CD4-positive, alpha-beta T cell treated with Interferon alpha-2 for 1 hour (primary cell): ENCODE measurements at places on chromosomes 1 and 21.

- DNase-seq, result no peak
Measured at GRCh38 chr1:147083919-147084272, 88.4 kb downstream of the PRKAB2 start.

DNA sequence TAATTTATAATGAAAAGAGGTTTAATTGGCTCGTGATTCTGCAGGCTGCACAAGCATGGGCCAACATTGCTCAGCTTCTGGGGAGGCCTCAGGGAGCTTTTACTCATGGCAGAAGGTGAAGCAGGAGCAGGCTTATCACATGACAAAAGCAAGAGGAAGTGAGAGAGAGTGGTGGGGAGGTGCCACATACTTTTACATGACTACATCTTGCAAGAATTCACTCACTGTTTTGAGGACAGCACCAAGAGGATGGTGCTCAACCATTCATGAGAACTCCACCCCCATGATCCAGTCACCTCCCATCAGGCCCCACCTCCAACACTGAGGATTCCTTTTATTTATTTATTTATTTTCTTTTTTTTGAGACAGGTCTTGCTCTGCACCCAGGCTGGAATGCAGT is 5.5 kb upstream of the PLEKHM2 start:
- DNase-seq, result peak; percentile 6

- DNase-seq, result no peak
Measured at GRCh38 chr1:207862241-207862787, 48.6 kb downstream of the CD34 start.

DNA sequence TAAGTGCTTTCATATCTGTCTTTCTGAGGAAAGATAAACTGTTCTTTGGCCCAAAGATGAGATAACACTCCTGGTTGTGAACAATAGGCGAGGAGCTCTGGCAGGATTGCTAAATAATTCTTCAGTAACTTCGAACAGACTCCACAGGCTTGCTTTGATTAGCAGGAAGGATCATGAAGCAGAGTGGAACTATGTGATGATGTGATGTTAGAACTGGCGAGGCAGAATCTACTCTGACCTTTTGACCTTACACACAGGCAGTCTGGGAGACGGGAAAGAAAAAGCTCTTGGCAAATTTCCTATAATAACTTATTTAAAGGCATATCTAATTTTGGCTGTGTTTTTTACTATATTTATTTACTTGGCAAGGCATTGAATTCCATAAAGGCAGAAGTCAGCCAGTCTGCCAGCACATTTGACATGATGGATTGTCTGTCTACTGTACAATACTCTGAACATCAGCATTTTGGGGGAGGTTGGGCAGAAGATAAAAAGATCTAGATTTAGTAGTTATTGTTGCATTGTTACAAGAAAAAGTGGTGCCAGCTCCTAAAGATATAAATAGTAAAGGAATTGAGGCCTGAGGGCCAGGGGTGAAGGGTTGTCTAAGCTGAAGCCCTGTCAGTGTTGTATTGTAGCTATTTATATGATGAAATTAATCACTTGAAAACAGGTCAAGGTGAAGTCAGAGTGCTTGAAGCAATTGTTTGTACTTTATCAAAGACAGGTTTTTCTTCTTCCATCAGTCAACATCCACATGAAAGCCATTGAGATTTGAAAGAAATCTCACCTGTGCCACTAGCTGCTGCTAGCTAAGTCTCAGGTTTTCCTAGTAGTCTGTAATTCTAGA is 708.8 kb downstream of the LTN1 start:
- no peak for DNase-seq

DNA sequence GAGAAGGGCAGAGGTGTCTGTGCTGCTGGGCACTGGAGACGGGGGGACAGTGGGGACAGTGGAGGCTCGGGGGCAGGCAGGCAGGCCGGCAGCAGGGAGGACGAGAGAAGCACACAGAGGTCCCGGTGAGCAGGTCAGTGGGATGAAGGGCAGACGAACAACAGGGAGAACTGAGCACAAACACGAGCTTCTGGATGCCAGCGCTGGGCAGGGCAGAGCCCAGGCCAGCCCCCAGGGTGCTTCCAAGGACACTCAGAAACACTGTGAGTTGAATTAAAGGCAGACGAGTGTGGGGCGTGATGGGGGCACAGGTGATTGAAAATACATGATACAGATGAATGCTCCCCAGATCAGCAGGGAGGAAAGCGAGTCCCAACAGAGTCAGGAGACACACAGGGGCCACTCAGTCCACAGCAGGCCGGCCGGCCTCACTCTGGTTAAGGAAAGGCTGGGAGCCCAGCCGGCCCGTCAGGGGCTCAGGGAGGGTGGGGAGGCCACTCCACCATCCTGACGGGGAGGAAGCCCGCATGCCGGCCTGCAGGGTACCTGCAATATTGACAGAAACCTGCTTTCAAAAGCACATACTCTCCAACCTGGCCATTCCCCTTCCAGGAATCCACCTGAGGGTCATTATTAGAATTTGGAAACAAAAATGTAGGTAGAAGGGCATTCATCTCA is 14.1 kb downstream of the SLC19A1 start:
- DNase-seq, result no peak

- peak; percentile 61 for DNase-seq
Measured at GRCh38 chr1:12434174-12434573, 183.8 kb downstream of the DHRS3 start.
